ENCODE measurements at places on chromosomes 5 and 9.
A peak's percentile ranks its signal among the peaks of the same experiment; 100 is the strongest.

DNA sequence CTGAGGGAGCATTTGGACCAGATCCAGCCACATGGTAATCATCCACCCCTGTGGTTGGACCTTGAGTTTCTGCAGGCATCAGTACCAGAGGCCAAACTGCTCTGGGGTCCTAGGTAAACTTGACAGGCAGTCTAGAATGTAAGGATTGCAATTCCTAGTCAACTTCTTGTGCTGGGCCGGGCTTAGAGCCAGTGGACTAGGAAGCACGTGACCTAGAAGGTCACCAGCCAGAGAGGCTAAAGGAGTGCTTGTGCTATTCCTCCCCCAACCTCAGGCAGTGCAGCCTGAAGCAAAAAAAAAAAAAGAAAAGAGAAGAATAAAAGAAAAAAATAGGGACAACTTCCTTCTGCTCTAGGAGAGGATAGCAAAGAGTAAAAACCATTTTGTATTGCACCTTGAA, 406.2 kb upstream of the FTMT start:
- H3K27ac ChIP-seq: no peak overlapping the region
- no peaks in the 10 kb centered on the region for H3K36me3 ChIP-seq
- no peaks in the 10 kb centered on the region for H3K4me1 ChIP-seq
- H3K4me3 ChIP-seq: no peak overlapping the region
- no peak for DNase-seq

DNA sequence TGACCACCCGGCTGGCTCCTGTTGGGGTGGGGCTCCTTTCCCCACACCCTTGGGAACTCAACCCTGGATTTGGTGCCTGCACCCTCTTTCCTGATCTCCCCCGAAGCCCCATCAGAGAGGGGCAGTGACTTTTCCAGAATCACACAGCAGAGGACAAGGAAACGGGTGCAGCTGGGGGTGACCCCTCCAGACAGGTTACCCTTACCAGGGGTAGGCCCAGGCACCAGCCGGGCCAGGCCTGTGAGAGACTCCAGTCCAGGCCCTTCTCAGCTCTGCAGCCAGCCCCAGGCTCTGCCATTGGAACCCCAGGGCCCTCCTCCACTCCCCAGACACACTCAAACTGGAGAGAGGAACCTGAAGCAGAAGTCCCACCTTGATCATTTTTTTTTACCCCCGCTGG, 19.0 kb upstream of the PHYHD1 start:
- no peak overlapping the region for H3K4me3 ChIP-seq
- peaks cover 20% of the 10 kb centered on the region for H3K36me3 ChIP-seq
- peaks cover 9% of the 10 kb centered on the region for H3K4me1 ChIP-seq
- no peaks in the 10 kb centered on the region for H3K27me3 ChIP-seq
- DNase-seq: no peak
- H3K27ac ChIP-seq: no peak overlapping the region

DNA sequence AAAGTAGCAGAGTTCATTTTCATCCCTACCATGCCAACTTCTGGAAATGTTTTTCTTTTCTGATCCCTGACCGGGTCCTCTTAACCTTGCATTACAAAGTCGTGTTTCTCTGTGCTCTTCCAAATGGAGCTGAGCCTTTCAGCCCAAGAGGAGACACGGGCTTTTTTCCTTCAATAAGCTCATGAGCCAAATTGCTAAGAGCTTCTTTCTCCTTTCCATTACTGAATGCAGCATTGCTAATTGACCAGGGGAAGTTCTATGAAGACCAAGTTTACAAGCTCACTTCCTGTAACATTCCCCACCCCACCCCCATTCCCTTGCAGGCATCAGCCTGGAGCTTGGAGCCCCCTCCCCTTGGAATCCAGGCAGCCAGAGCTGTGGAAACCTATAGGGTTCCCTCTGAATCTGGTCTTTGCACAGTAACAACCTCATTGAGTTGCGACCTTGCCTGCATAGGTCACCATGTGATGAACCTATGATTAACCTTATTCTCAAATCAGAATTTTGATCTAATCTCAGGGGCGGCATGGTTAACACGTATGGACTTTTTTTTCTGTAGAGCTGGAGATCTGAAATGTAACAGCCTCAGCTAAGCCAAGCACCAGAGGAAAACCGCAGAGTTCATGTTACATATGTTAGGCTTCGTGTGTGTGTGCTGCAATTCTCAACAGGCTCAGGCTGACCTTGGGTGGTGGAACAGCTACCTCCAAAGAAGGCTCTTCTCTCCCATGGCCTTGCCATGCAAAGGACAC, 395.7 kb upstream of the ZNF462 start:
- H3K36me3 ChIP-seq: no peaks in the 10 kb centered on the region
- no peak overlapping the region for H3K27ac ChIP-seq
- DNase-seq: no peak
- no peak overlapping the region for H3K4me3 ChIP-seq
- no peaks in the 10 kb centered on the region for H3K4me1 ChIP-seq

GRCh38 chr5:124605541-124605940, 140.9 kb downstream of the ZNF608 start:
- H3K4me1 ChIP-seq: peaks cover 13% of the 10 kb centered on the region
- H3K27ac ChIP-seq: no peak overlapping the region
- H3K4me3 ChIP-seq: no peak overlapping the region
- DNase-seq: no peak

- peak; percentile 39 for DNase-seq
- H3K36me3 ChIP-seq: peaks cover 66% of the 10 kb centered on the region
- H3K4me3 ChIP-seq: peak overlapping the region; percentile 71
- peaks cover 45% of the 10 kb centered on the region for H3K4me1 ChIP-seq
- peak overlapping the region; percentile 79 for H3K27ac ChIP-seq
Measured at GRCh38 chr5:177311392-177311722, 341 bp downstream of the MXD3 start.

GRCh38 chr5:72859127-72859526, 42.7 kb downstream of the TNPO1 start:
- DNase-seq: no peak
- H3K4me1 ChIP-seq: peaks cover 11% of the 10 kb centered on the region
- no peak overlapping the region for H3K27ac ChIP-seq
- H3K36me3 ChIP-seq: peaks cover 68% of the 10 kb centered on the region
- no peak overlapping the region for H3K4me3 ChIP-seq
- H3K27me3 ChIP-seq: no peaks in the 10 kb centered on the region

DNA sequence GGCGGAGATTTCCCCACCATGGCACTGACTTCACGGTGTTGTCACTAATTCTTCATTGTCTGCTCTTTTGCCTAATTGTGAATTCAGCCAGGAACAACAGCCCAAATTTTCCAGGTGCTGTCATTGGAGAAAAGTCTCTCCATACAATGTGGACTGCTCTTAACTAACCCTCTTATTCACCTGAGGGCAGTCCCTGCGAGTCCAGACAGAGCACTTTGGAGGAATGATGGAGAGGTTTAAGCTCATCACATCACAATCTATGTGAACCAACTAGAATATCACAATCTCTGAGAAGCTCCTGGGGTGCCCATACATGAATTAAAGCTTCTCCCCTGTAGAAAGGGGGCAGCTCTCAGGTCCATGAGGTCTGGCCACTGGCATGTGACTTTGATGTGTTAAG, 56.4 kb downstream of the MTX3 start:
- no peak for DNase-seq
- H3K36me3 ChIP-seq: no peaks in the 10 kb centered on the region
- no peak overlapping the region for H3K27ac ChIP-seq
- H3K27me3 ChIP-seq: peaks cover 8% of the 10 kb centered on the region

DNA sequence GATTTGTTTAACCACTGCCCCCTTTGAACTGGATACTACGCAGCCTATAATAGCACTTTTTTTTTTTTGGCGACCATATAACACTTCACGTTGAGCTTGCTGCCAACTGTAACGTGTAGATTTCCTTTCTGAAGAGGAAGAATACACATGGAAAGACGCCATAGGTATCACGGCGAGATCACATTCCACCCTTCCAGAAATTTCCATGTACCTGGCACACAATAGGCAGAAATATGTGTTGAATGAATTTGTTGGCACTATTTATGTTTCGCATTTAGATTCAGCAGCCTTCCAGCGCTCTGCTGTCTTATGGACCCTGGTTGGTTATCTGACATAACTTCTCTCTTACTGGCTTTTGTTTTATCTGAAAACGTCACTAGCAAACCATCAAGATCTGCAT, 250.3 kb downstream of the SLIT3 start:
- no peaks in the 10 kb centered on the region for H3K36me3 ChIP-seq
- H3K4me1 ChIP-seq: no peaks in the 10 kb centered on the region
- no peak overlapping the region for H3K27ac ChIP-seq
- DNase-seq: no peak
- peaks cover 18% of the 10 kb centered on the region for H3K27me3 ChIP-seq

GRCh38 chr9:127781806-127782205, 3.3 kb upstream of the SH2D3C start:
- H3K27me3 ChIP-seq: peaks cover 13% of the 10 kb centered on the region
- no peaks in the 10 kb centered on the region for H3K4me1 ChIP-seq
- H3K4me3 ChIP-seq: no peak overlapping the region
- no peak for DNase-seq

DNA sequence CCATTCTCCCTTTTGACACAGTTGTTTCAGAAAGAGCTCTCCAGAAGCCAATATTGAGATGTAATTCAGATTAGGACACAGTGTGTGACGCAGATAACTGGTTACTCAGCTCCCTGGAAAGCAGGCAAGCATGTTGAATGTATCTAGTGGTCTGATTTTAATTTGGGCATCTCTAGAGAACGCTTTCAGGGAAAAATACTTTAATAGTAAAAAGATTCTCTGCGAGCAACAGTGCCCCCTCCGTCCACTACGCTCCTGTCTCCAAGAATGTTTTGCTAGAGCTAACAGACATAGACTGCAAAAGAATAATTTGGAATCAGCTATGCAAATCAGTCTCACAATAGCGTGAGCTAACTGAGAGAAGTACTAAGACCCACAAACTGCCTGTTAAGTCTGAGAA, 23.3 kb downstream of the CFAP90 start:
- H3K4me1 ChIP-seq: no peaks in the 10 kb centered on the region
- H3K27ac ChIP-seq: no peak overlapping the region

DNA sequence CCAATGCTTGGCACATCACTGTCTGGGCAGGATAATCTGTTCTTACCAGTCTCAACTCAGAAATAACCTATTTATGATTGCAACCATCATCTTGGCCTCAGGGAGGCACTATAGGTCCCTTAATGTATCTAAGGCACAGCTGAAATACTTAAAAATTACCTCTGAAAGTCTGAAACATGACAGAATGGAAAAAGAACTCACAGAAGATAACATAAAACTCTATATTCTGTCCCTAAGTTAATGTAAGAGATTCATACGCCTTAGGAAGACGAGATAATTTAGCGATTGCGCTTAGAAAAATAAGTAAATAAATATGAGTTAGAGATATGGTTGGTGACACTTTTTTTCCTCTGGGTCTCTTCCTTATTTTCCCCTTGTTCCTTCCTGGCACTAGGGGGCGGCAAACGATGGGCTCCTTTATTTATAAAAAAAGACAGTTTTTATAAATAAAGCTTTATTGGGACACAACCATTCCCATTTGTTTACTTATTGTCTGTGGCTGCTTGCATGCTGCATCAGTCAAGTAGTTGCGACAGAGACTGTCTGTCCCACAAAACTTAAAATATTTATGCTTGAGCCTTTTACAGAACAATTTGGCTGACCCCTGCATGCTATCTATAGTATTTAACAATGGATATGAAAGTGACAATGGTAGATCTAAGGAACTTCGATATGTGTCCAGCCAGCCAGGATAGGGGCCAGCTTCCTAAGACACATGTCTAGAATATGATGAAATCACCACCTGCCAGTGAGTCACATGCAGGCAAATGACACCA, 79.6 kb downstream of the PDE4D start:
- H3K27ac ChIP-seq: no peak overlapping the region
- H3K4me3 ChIP-seq: no peak overlapping the region
- peak; percentile 57 for DNase-seq
- no peaks in the 10 kb centered on the region for H3K4me1 ChIP-seq
- peaks cover 37% of the 10 kb centered on the region for H3K27me3 ChIP-seq
- H3K36me3 ChIP-seq: no peaks in the 10 kb centered on the region

GRCh38 chr5:172426086-172426485, 28.2 kb downstream of the SH3PXD2B start:
- H3K36me3 ChIP-seq: peaks cover 7% of the 10 kb centered on the region
- peaks cover 14% of the 10 kb centered on the region for H3K4me1 ChIP-seq
- H3K27ac ChIP-seq: no peak overlapping the region
- no peak for DNase-seq
- H3K27me3 ChIP-seq: no peaks in the 10 kb centered on the region

- no peaks in the 10 kb centered on the region for H3K27me3 ChIP-seq
- no peaks in the 10 kb centered on the region for H3K36me3 ChIP-seq
- DNase-seq: no peak
- H3K4me3 ChIP-seq: no peak overlapping the region
Measured at GRCh38 chr9:29999645-30000044, 2384.8 kb upstream of the ACO1 start.

GRCh38 chr5:62167561-62168057, 138.4 kb upstream of the KIF2A start:
- H3K27ac ChIP-seq: no peak overlapping the region
- no peak overlapping the region for H3K4me3 ChIP-seq
- H3K4me1 ChIP-seq: no peaks in the 10 kb centered on the region
- H3K36me3 ChIP-seq: no peaks in the 10 kb centered on the region

GRCh38 chr9:37952731-37953130, 48.8 kb upstream of the SLC25A51 start:
- H3K27ac ChIP-seq: peak overlapping the region; percentile 82
- no peak for DNase-seq
- H3K36me3 ChIP-seq: peaks cover 26% of the 10 kb centered on the region
- H3K4me1 ChIP-seq: peaks cover 34% of the 10 kb centered on the region

DNA sequence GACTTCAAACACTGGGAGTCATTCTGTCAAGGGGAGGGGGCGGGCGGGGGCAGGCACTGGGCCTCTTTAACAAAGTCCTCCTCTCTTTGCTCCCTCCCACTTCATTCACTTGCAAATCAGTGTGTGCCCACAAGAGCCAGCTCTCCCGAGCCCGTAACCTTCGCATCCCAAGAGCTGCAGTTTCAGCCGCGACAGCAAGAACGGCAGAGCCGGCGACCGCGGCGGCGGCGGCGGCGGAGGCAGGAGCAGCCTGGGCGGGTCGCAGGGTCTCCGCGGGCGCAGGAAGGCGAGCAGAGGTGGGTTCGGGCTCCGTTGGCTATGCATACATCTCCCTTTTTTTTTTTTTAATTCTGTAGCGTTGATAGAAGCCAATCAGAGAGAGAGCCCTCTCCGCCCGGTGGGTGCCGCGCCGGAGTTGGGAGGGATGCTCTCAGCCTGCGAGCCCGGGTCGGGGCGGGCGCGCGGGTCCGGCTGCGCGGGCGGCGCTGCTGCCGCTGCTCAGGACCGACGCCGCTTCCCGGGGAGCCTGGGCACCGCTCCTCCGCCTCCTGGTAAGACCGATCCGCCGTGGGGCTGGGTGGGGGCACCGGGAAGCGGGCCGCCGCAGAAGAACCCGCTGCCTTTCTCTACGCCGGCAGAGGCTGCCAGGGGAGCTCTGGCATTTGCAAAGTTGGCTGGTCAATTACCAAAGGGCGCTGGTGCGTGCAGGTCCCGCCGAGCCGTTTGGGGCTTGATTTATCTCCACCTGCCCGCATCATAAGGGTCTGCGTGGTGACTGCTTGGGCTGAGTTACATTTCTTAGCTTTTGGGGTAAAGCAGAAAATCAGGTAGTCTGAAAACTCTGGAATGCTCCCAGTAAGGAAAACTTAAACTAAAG, at the start of gene CDH6:
Gene CDH6 (plus strand): TSS at position 96 of the 877 bp plus-strand sequence. CDS start 73,788 bp downstream, outside the sequence.
- H3K4me1 ChIP-seq: peaks cover 18% of the 10 kb centered on the region
- peaks cover 43% of the 10 kb centered on the region for H3K27me3 ChIP-seq
- peak; percentile 34 for DNase-seq
- peak within 1 kb of the TSS; percentile 46 for H3K27ac ChIP-seq
- peak within 1 kb of the TSS; percentile 63 for H3K4me3 ChIP-seq
- peaks cover 8% of the 10 kb centered on the region for H3K36me3 ChIP-seq

Measured in Calu3 (cell line).